ENCODE measurements at places on chromosomes 11 and 22. TPM values are rescaled to one million over a fixed set of nuclear protein-coding genes. Genes with fewer than 3 reads are reported as not detected.

MS4A12 gene
- not detected for total RNA-seq

MPEG1 gene
- total RNA-seq: 3.0 TPM

ANGPTL5 gene
- total RNA-seq: 0.23 TPM

ACTN3 gene
- total RNA-seq: 0.23 TPM

PAX6 gene
- 14.8 TPM for total RNA-seq

CSKMT gene
- 6.0 TPM for total RNA-seq

ELFN2 gene
- total RNA-seq: 16.8 TPM

MUC2 gene
- not detected for total RNA-seq

BIRC3 gene
- 4.4 TPM for total RNA-seq

EEF1G gene
- total RNA-seq: 1,289 TPM

CASTOR1 gene
- total RNA-seq: 2.5 TPM

RAB39A gene
- total RNA-seq: 27.0 TPM

MMP7 gene
- not detected for total RNA-seq

RIC3 gene
- 72.9 TPM for total RNA-seq

Data from diencephalon (tissue), 1 donor.